ENCODE measurements at places on chromosomes 11 and 22. TPM values are rescaled to one million over a fixed set of nuclear protein-coding genes. Genes with fewer than 3 reads are reported as not detected.

SMTNL1 gene
- not detected for total RNA-seq

LDHAL6A gene
- not detected for total RNA-seq

ANGPTL5 gene
- 0.38 TPM for total RNA-seq

OR52A1 gene
- total RNA-seq: not detected

BRD1 gene
- 33.4 TPM for total RNA-seq

TMEM41B gene
- total RNA-seq: 36.6 TPM

ZP1 gene
- not detected for total RNA-seq

JHY gene
- total RNA-seq: 0.91 TPM

SUSD2 gene
- total RNA-seq: 1.1 TPM

FAT3 gene
- 0.29 TPM for total RNA-seq

SCUBE2 gene
- total RNA-seq: 3.8 TPM

SYT12 gene
- 1.1 TPM for total RNA-seq

OR8D1 gene
- total RNA-seq: not detected

KCNJ5 gene
- total RNA-seq: not detected

NXPE1 gene
- not detected for total RNA-seq

OR10S1 gene
- not detected for total RNA-seq

LSP1 gene
- 23.7 TPM for total RNA-seq

OTUB1 gene
- total RNA-seq: 97.3 TPM

CRYAB gene
- total RNA-seq: 60.5 TPM

OR4D10 gene
- total RNA-seq: not detected

HDHD5 gene
- 40.4 TPM for total RNA-seq

MPZL2 gene
- total RNA-seq: 327 TPM

GAL3ST1 gene
- not detected for total RNA-seq

PARVG gene
- 3.3 TPM for total RNA-seq

BDNF gene
- total RNA-seq: 1.1 TPM

LRRC32 gene
- 4.9 TPM for total RNA-seq

OR10A3 gene
- total RNA-seq: not detected

DLG2 gene
- 13.2 TPM for total RNA-seq

CREBZF gene
- total RNA-seq: 14.8 TPM

MPEG1 gene
- total RNA-seq: 0.04 TPM

HBG1 gene
- not detected for total RNA-seq

SCGB1A1 gene
- total RNA-seq: not detected

PHF21B gene
- 0.04 TPM for total RNA-seq

MIOX gene
- not detected for total RNA-seq

YPEL1 gene
- total RNA-seq: 0.53 TPM

ACAD8 gene
- 21.4 TPM for total RNA-seq

TRIM34 gene
- total RNA-seq: 6.5 TPM

CELSR1 gene
- 42.7 TPM for total RNA-seq

KCNQ1OT1 gene
- total RNA-seq: 0.21 TPM

FXYD6 gene
- 1.8 TPM for total RNA-seq

TTC36 gene
- total RNA-seq: not detected

PATE2 gene
- total RNA-seq: not detected

NAALADL1 gene
- 5.2 TPM for total RNA-seq

C11orf91 gene
- not detected for total RNA-seq

SCN3B gene
- not detected for total RNA-seq

Data from esophagus squamous epithelium (tissue), 5 donors.